ENCODE measurements at places on chromosomes 2 and 18. TPM values are rescaled to one million over a fixed set of nuclear protein-coding genes. Genes with fewer than 3 reads are reported as not detected.

DNA sequence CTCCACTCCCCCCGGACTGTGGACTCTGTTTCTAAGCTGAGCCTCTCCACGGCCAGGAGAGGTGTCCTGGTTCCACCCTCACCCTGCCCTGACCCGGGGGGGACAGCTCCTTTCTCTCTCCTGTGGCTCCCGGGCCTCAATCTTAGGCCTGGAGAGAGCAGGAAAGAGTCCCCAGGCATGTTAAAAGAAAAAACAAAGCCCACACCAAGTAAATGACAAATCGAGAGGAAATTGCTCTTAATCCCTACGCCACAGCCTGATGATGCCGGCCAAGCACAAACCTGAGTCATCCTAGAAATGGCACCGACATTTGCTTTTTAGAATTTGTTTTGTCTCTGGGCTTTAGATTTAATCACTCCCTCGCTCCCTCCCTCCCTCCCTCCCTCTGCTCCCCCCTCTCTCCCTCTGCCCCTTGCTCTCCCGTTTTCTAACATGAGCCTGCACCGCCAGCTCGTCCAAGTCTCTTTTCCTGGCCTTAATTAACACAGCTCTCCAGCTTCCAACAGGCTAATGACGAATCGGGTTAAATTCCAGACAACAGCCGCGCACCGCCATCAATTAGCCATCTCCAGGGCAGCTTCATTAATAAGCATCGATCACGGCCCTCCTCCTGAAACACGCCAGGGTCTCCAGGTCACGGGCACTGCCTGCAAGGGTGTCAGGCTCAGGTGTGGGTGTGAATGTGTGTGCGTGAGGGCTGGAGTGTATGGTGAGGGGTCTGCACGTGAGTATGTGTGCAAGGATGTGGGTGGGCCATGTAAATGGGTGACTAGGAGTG lies 230.8 kb downstream of the CELF4 start:
- no peaks in the 10 kb centered on the region for H3K36me3 ChIP-seq
- no peak for DNase-seq
- no peak overlapping the region for H3K27ac ChIP-seq
- no peaks in the 10 kb centered on the region for H3K27me3 ChIP-seq

- DNase-seq, result no peak
- no peaks in the 10 kb centered on the region for H3K4me1 ChIP-seq
These were observed 15.4 kb upstream of the SLC9A2 start for GRCh38 chr2:102603904-102604303.

Gene L3MBTL4
- 0.05 TPM for total RNA-seq

DNA sequence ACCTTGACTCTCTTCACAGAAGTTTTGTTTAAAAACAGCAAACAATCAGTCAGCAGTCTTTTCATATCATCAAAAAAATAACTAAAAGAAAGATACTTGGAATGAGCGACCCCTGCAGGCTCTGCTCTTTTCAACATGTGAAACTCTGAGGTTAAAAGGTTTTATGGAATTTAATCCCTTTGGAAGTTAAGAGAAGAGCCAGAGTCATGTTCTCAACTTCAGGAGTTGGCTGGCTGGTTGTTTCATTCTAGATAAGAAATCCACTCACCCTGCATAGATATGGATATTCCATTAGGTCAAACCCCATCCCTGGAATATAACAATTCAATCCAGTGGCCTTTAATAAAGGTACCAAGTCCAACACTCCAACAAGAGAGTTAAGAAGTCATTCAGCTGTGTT lies 115.6 kb upstream of the RMDN2 start:
- no peaks in the 10 kb centered on the region for H3K36me3 ChIP-seq
- H3K27me3 ChIP-seq, result peaks cover 2% of the 10 kb centered on the region
- no peak overlapping the region for H3K4me3 ChIP-seq
- DNase-seq, result peak; percentile 29

- H3K27me3 ChIP-seq, result peaks cover 13% of the 10 kb centered on the region
- H3K4me1 ChIP-seq, result peaks cover 5% of the 10 kb centered on the region
- DNase-seq, result no peak
- no peaks in the 10 kb centered on the region for H3K36me3 ChIP-seq
- no peak overlapping the region for H3K4me3 ChIP-seq
These were observed 185.7 kb downstream of the SUCLG1 start for GRCh38 chr2:84273406-84273805.

GRCh38 chr18:79393635-79394533 lies 1.8 kb upstream of the NFATC1 start:
- peaks cover 14% of the 10 kb centered on the region for H3K36me3 ChIP-seq
- peak overlapping the region; percentile 74 for H3K4me3 ChIP-seq
- H3K27ac ChIP-seq, result peak overlapping the region; percentile 71
- peaks cover 34% of the 10 kb centered on the region for H3K4me1 ChIP-seq
- H3K27me3 ChIP-seq, result peaks cover 5% of the 10 kb centered on the region
- DNase-seq, result peak; percentile 73

Gene CDK15
- not detected for total RNA-seq

Gene GRP
- not detected for total RNA-seq

GRCh38 chr2:11610624-11611242 lies 59.3 kb downstream of the NTSR2 start:
- no peaks in the 10 kb centered on the region for H3K36me3 ChIP-seq
- H3K27me3 ChIP-seq, result no peaks in the 10 kb centered on the region
- no peaks in the 10 kb centered on the region for H3K4me1 ChIP-seq
- H3K27ac ChIP-seq, result no peak overlapping the region

GRCh38 chr2:207042841-207043240 lies 103.5 kb downstream of the CPO start:
- DNase-seq, result no peak
- H3K4me3 ChIP-seq, result no peak overlapping the region
- peaks cover 4% of the 10 kb centered on the region for H3K27me3 ChIP-seq

Gene POTEI
- not detected for total RNA-seq

DNA sequence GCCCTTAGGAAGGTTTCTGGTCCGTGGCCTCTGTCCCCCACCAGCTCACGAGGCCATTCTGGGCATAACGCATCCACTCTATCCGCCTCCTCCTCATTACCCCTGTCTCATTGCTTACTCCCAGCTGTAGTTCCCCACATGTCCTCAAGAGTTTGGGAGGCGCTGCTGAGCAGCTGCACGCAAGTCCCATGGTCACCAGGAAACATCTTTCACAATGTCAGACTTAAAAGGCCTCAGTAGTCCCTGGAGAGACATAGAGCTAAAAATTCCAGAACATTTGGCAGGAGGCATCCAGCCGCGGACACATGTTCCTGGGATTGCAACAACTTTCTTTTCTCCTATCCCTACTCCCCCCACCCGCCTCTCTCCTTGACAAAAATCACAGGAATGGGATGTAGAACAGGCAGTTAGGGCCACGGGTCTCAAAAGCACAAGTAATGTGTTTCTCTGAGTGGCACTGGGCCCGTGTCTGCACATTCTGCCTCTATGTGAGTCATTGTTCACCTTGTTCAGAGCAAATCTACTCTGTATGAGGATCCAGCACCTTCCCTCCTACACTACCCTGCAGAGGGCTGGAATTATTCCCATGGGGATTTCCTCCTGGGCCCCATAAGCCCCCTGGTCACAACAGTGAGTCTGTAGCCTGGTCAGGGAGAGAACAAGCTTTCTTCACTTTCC lies 8.1 kb downstream of the LBH start:
- H3K27me3 ChIP-seq, result no peaks in the 10 kb centered on the region
- DNase-seq, result peak; percentile 86
- H3K4me3 ChIP-seq, result peak overlapping the region; percentile 45
- H3K4me1 ChIP-seq, result peaks cover 93% of the 10 kb centered on the region

Gene DUSP2
- 463 TPM for total RNA-seq

DNA sequence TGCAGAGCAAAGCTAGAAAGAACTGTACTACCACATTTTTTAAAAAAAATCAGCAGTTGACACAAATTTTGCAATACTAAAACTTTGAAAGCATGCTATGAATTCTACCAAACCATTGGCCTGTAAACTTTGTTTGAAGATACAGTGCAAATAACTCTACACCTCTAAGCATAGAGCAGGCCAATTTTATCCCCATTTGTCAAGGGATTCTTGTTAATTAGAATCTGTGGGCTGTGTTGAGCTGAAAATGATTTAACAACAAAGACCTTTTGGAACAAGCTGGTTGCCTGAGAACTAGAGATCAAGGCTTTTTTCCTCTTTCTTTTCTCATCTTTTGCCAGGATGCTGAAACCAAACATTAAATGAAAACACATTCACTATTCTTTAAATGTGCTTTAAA lies 886.0 kb upstream of the CDH2 start:
- no peak for DNase-seq
- H3K4me1 ChIP-seq, result no peaks in the 10 kb centered on the region
- H3K27ac ChIP-seq, result no peak overlapping the region
- no peaks in the 10 kb centered on the region for H3K27me3 ChIP-seq
- no peaks in the 10 kb centered on the region for H3K36me3 ChIP-seq
- no peak overlapping the region for H3K4me3 ChIP-seq

Gene REEP1
- total RNA-seq, result 0.19 TPM

- no peak overlapping the region for H3K27ac ChIP-seq
- no peaks in the 10 kb centered on the region for H3K36me3 ChIP-seq
- peak; percentile 17 for DNase-seq
- H3K4me1 ChIP-seq, result no peaks in the 10 kb centered on the region
- H3K4me3 ChIP-seq, result no peak overlapping the region
- H3K27me3 ChIP-seq, result peaks cover 3% of the 10 kb centered on the region
These were observed 212.0 kb upstream of the MYT1L start for GRCh38 chr2:2542966-2543611.

GRCh38 chr2:455015-455705 lies 167.3 kb upstream of the ALKAL2 start:
- no peaks in the 10 kb centered on the region for H3K36me3 ChIP-seq
- peaks cover 14% of the 10 kb centered on the region for H3K4me1 ChIP-seq
- DNase-seq, result no peak

DNA sequence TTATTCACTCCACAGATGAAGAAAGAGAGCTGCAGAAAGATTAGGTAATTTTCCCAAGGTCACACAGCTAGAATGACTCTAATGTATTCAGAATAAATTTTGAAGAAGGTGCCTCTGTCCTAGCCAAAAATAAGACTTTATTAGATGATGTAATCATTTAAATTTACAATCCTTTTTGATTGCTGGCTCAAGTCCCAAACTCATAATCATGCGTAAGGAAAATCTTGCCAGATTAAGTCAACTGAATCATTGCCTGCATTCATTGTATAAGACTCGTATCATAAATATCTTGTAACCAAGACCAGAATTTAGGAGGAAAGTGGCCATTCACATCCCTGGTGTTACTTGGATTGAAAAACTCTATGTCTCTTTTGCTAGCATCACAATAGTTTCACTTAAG lies 53.1 kb upstream of the STK39 start:
- no peak for DNase-seq
- no peak overlapping the region for H3K27ac ChIP-seq
- no peaks in the 10 kb centered on the region for H3K4me1 ChIP-seq
- peaks cover under 1% of the 10 kb centered on the region for H3K36me3 ChIP-seq

GRCh38 chr2:203586696-203587095 lies 51.6 kb upstream of the RAPH1 start:
- no peak overlapping the region for H3K4me3 ChIP-seq
- no peaks in the 10 kb centered on the region for H3K36me3 ChIP-seq
- peaks cover 19% of the 10 kb centered on the region for H3K4me1 ChIP-seq
- no peaks in the 10 kb centered on the region for H3K27me3 ChIP-seq
- no peak for DNase-seq
- no peak overlapping the region for H3K27ac ChIP-seq

DNA sequence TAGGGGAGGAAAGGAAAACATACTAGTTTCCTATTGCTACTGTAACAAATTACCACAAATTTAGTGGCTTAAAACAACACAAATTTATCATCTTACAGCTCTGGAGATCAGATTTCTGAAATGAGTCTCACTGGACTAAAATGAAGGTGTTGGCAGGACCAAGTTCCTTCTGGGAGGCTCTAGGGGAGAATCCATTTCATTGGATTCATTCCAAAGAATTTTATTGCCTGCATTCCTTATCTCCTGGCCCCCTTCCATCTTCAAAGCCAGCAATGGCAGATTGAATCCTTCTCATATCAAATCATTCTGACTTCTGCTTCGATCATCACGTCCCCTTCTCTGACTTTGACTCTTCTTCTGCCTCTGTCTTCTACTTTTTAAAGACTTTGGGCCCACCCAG lies 250.9 kb downstream of the IRS1 start:
- no peaks in the 10 kb centered on the region for H3K4me1 ChIP-seq
- H3K27ac ChIP-seq, result no peak overlapping the region
- H3K36me3 ChIP-seq, result no peaks in the 10 kb centered on the region
- H3K27me3 ChIP-seq, result peaks cover 2% of the 10 kb centered on the region
- no peak overlapping the region for H3K4me3 ChIP-seq
- DNase-seq, result no peak

- H3K4me3 ChIP-seq, result no peak overlapping the region
- peaks cover 34% of the 10 kb centered on the region for H3K36me3 ChIP-seq
- no peak overlapping the region for H3K27ac ChIP-seq
- peaks cover 36% of the 10 kb centered on the region for H3K4me1 ChIP-seq
- H3K27me3 ChIP-seq, result no peaks in the 10 kb centered on the region
- DNase-seq, result no peak
These were observed 27.7 kb downstream of the NFATC1 start for GRCh38 chr18:79423211-79424007.

DNA sequence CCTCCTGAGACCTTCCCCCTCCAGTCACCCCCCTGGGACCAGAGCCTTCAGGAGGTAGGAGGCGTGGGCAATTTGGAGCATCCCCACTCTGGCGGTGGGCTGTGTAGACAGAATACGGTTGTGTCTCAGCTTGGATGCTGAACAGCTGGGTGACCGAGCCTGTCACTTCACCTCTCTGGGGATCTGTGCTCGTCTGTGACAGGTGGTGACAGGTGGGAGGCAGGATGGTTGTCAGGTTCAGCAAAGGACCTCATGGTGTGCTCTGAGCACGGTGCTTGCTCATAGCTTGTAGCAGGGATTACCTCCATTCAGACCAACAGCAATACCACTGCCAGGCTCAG lies 186.5 kb upstream of the HS6ST1 start:
- no peak for DNase-seq
- no peaks in the 10 kb centered on the region for H3K4me1 ChIP-seq
- H3K27me3 ChIP-seq, result peaks cover 3% of the 10 kb centered on the region
- no peaks in the 10 kb centered on the region for H3K36me3 ChIP-seq

GRCh38 chr2:134163336-134163735 lies 90.5 kb upstream of the MGAT5 start:
- no peaks in the 10 kb centered on the region for H3K36me3 ChIP-seq
- peaks cover 70% of the 10 kb centered on the region for H3K4me1 ChIP-seq
- no peaks in the 10 kb centered on the region for H3K27me3 ChIP-seq
- no peak overlapping the region for H3K27ac ChIP-seq
- no peak for DNase-seq

Gene ITGB6
- total RNA-seq, result not detected

- H3K4me3 ChIP-seq, result no peak overlapping the region
- H3K36me3 ChIP-seq, result peaks cover 8% of the 10 kb centered on the region
- DNase-seq, result no peak
- no peaks in the 10 kb centered on the region for H3K27me3 ChIP-seq
- H3K27ac ChIP-seq, result no peak overlapping the region
- no peaks in the 10 kb centered on the region for H3K4me1 ChIP-seq
These were observed 127.9 kb downstream of the THADA start for GRCh38 chr2:43467891-43468290.

Gene KRTCAP3
- total RNA-seq, result 6.7 TPM

Gene BARD1
- 24.5 TPM for total RNA-seq
